ENCODE measurements at places on chromosomes 4 and X.

DNA sequence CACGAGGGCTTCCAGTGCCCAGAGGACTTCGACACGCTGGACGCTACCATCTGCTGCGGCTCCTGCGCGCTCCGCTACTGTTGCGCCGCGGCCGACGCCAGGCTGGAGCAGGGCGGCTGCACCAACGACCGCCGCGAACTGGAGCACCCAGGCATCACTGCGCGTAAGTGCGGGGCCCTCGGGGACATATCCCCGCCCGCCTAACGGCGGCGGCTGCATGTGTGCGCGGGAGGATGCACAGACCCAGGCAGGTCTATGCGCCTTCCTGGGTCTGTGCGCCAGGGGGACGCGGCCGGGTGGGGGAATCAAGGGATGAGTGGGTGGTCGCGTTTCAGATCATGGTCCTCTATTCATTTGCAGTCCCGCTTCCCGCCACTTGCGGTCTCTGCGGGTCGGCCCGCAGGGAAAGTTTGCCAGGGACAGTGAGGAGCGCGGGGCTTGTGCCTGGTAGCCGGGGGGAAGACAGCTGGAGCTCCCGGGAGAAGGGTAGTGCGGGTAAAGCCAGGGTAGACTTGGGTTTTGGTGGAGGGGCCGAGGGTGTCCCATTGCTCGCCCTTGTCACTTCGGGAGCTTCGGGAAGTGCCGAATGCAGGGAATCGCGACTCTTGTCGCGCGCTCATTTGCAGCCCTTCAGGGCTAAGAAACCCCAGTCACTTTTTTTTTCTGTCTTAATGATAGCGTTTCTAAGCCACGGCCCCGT is 1.0 kb downstream of the SHISA3 start:
- DNase-seq, result no peak

DNA sequence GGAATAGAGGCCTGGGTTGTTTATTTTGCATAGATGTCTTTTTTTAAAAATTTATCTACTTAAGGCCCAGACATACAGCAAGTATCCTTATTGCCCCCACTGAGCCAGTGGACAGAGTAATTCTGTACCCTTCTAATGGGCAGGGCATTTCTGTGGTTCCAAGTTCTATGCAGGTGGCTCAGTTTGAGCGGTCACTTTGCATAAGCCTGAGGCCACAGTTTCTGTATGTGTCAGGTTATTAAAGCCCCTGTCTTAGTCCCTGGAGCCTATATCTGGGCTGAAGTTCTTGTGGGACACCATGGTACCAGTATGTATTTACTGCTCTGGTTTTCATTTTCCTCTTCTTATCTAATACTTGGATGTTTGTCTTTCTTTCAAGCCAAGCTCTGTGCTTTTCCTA is 168.8 kb downstream of the MID1IP1 start:
- DNase-seq, result no peak

- no peak for DNase-seq
Measured at GRCh38 chr4:76997532-76997931, 48.0 kb downstream of the SEPTIN11 start.

GRCh38 chr4:152220201-152220666 is 315.7 kb downstream of the FBXW7 start:
- no peak for DNase-seq

DNA sequence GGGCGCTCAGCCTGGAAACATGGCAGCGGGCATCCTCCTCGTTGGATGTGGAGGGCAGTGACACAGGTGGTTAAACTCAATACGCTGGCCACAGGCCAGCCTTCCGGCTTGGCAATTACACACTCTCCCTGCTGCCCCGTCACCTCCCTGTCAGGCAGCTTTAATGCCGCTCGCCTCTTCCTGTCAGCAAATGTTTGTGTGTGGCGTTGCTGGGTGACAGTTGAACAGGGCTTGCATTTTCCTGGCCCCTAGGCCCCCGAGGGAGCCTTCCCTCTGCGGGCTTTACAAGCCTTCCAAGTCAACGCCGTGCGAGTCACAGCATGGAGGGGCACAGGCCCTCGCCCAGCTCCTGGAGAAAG is 620.0 kb downstream of the BCOR start:
- no peak for DNase-seq

- DNase-seq, result no peak
Measured at GRCh38 chr4:88792821-88793220, 95.2 kb upstream of the NAP1L5 start.

DNA sequence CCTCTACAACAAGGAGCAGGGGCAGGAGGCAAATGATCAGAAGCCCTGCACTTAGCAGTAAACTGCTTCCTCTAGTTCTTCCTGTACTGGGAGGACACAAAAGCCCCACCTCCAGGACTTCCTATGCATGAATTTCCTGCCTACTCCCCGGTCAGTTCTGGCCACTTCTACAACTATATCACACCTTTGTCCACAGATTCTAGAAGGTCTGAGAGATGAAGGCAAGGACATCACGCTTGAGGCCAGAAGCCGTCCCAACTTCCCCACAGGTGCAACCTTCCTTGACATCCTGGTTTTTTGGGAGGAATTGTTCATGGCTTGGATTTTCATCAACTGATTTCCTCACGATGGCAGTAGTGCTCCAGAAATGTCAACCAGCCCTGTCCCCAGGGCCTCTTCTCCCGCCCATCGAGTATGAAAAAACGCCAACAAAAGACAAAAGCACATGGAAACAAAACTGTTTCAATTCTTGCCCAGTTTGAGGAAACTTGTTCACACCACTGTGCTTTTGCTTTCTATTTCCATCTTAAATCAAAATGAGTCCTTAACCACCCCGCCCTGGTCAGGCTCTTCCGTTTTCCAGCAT is 206.5 kb upstream of the STK26 start:
- peak; percentile 92 for DNase-seq

GRCh38 chr4:140351093-140352075 is 22.1 kb upstream of the SCOC start:
- no peak for DNase-seq

DNA sequence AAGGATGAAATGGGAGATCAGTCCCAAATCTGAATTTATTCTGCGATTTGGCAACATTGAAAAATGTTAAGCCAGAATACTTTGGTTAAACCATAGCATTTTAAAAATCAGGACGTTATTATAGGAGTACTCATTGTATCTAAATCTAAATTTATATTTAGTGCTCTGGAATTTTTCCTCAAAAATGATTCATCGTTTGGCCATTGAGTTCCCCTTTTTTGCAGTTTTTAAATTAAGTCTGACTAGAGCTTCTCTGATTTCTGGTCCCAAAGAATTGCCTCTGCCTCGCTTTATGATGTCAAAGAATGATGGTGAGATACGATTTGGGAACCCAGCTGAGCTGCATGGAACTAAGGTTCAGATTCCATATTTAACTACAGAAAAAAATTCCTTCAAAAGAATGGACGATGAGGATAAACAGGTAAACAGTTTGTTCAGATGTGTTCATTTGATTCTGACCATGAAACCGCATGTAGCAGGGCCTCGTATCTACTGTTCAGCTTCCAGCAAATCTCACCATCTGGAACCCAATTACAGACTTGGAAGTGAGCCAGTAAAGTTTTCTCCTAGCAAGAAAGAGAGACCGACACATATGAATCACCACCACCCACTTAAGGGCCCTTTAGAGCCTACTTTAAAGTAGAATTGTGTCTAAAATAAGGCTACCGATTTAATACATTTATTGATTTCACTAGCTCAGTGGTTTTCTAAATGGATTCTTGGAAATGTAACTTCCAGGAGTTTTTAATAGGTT is 75.6 kb downstream of the REPS2 start:
- no peak for DNase-seq

- no peak for DNase-seq
Measured at GRCh38 chrX:13598877-13599276, 29.5 kb downstream of the EGFL6 start.

DNA sequence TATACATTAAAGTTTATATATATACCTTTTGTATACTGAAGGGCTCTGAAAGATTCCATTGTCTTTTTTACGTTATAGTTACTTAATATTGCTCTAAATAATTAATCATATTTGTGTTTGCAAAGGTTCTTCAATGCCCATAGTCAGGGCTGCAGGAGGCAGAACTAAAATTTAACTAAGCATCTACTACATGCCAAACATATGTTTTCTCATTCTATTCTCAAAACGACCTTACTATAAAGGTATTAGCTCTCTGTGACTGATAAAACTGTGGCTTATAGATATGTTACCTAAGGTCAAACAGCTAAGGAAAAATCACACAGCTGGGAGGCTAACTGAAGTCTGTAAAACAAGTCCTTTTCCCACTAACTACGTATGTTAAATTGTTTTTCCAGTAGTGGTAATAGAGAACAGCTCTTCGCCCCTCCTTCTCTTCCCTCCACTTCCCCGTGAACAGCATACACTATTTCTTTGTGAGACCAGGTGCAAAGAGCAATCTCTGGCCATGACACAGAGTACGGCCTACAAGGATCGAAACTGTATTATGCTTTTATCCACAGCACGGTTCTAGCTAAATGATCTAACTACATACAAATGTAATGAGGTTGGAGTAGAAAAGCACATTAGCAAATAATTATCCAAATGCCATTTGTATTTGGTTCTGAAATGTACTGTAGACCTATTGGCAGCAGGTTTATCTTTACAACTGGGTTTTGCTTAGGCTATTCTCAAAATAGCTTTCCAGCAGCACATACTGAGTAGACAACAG is 1.7 kb downstream of the CNOT6L start:
- no peak for DNase-seq

DNA sequence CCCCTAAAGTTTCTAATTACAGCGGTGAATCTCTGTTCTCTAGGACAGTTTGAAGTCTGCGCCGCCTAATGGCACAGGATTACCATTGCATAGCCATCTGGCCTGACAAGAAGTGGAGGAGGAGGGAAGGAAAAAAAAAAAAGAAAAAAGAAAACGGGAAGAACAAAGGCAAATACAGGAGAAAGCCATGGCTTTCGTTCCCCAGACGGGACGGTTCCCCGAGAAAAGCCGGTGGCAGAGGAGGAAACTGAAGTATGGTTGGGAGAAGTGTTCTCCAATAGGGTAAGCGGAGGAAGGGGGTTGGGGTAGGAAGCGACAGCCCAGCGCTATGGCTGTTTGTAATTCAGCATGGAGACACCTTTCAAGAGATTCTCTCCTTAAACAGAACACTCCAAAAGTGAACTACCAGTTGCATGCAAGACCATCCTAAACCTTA is 80.8 kb downstream of the HMGN5 start:
- no peak for DNase-seq

DNA sequence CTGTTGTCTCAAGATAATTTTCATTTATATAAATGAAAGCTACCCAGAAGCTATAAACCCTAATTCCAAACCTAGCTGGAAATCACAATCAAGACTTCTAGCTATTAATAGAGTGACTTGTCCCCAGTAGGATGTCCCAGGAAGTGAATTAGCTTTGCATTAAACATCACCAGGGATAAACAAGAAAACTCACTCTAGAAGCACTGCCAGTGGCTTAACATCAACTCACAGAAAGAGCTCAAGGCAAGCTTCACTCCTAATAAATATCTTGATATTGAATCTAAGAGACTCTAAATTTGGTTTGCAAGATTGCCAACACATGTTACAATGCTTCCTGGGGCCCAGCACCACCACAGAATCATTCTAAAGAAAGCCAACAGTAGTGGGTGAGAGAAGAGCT is 468.7 kb upstream of the FAM241A start:
- no peak for DNase-seq

GRCh38 chrX:29903360-29903759 is 312.0 kb upstream of the MAGEB2 start:
- DNase-seq, result no peak

- no peak for DNase-seq
Measured at GRCh38 chrX:120301960-120302359, 9.3 kb downstream of the TMEM255A start.

GRCh38 chrX:43627669-43628068 is 28.4 kb upstream of the MAOA start:
- DNase-seq, result no peak

- DNase-seq, result no peak
Measured at GRCh38 chr4:184444953-184445309, 29.4 kb downstream of the IRF2 start.

DNA sequence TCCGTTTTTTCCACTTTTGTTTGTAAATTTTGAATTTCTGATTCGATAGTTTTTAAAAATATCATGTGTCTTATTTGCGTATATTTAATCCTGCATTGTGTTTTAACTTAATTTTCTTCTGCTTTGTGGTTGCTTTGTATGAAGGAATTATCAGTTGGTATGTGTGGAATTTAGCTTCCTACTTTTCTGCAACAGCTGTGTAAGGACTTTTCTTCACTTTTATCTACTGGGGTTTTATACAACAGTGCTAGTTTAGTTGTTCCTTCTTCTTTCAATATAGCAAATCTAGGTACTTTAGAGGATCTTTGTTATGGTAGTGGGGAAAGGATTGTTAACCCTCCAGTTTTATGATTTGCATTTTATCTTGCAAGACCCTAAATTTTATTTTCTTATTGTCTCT is 410.3 kb downstream of the CCSER1 start:
- DNase-seq, result no peak

DNA sequence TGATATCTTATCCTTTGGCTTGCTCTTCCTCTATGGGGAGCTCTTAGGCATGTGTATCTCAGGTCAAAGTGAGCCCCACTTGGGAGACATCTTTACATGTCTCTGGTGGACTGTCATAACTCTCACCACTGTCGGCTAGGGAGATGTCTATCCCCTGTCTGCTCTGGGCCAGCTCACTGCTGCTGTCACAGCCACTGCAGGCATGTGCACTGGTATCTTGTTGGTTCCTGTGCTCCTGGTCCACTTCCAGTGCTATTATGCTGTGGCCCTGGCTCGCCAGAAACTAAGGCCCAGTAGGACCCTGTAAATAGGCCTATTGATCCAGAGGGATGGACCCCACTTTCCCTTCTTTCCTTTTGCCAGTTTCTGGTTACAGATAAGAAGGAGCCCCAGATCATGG is 56.6 kb upstream of the LAS1L start:
- no peak for DNase-seq

GRCh38 chr4:42673082-42673425 is 16.1 kb upstream of the ATP8A1 start:
- peak; percentile 8 for DNase-seq

DNA sequence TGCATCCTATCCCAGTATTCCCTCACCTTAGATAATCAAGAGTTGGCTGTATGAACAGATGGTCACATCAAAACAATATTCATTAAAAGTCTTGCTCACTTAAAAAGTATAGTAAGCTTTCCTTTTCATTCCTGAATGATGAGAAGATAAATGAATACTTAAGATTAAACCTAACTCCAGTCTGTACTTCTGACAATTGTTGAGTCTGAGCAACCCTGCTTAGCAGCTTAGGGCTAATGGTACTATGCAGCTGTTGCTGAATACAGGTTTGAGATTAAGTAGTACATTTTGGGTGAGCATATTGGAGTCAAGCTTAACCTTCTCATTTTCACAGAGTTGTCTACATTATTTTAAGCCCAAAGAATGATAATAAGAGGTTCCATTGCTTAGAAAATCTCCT is 121.7 kb upstream of the ETNPPL start:
- DNase-seq, result no peak
